Hematopoietic multipotent progenitor cell treated with erythropoietin and hydrocortisone succinate and interleukin-3 and kit ligand, for 4 days (in vitro differentiated cells): ENCODE measurements at places on chromosomes 7 and 10.
A peak's percentile ranks its signal among the peaks of the same experiment; 100 is the strongest.

DNA sequence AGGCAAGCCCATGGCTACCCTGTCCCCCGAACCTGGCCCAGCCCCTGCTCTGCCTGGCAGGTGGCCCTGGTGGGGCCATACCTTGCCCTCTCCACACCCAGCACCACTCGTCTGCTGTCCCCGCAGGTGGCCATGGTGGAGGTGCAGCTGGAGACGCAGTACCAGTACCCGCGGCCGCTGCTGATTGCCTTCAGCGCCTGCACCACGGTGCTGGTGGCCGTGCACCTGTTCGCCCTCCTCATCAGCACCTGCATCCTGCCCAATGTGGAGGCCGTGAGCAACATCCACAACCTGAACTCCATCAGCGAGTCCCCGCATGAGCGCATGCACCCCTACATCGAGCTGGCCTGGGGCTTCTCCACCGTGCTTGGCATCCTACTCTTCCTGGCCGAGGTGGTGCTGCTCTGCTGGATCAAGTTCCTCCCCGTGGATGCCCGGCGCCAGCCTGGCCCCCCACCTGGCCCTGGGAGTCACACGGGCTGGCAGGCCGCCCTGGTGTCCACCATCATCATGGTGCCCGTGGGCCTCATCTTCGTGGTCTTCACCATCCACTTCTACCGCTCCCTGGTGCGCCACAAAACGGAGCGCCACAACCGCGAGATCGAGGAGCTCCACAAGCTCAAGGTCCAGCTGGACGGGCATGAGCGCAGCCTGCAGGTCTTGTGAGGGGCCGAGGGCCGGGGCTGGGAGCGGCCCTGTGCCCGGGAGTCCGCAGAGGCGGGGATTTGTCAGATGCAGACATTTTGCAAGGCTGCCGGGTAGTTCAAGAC, 13.2 kb downstream of the ORAI2 start:
- DNase-seq, result no peak

DNA sequence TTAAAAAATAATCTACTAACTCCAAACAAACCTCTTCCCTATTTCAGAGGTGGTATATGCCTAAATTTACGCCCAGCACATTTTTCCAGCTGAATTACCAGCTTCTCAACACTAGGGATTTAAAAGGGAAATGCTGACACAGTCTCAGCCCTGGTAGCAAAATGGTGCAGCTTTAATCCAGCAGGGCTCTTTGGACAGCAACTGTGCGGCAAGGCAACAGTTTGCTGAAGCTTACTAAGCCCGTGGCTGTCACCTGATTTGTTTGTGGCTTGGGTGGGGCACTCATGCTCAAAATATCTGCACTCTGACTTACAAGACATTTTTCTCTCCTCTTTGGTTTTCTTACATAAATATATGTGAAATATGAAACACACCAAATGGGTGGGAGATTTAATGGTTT, 206.7 kb downstream of the POU6F2 start:
- DNase-seq, result peak; percentile 15

- peak; percentile 30 for DNase-seq
Measured at GRCh38 chr7:1844336-1844950, 174.4 kb downstream of the ELFN1 start.

- DNase-seq, result no peak
Measured at GRCh38 chr7:92156990-92157389, 22.0 kb downstream of the LRRD1 start.

GRCh38 chr7:43615558-43616145, 32.7 kb downstream of the STK17A start:
- DNase-seq, result no peak

DNA sequence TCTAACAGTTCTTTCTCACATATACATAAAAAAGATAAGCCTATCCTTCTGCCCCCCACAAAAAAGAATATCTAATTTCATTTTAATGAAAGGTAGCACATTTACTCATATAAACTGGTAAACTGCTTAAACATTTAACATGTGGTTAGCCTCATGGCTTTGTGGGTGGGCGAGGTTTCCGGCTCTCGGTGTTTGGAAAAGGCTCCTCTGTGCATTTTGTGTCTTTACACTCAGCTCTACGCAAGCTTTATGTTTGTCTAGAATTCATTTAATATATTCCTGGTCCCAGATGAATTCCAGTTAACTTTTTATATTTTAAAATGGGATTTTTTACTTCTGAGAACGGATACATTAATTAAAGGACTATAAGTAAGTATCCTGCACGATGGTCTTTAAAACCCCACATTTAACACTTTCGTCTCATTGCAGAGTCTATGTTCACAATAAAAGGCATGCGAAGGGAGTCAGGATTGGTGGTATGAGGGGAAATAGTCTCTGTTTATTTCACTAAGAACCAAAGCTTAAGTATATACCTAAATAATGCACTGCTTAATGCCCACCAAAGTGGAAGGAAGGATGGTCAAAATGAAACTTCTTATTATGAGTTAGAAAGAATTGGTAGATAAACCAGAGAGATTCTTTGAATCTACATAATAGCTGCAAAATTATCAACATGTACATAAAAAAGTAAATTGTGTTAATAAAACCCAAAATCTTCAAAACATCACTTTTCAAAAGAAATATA, 197.2 kb downstream of the CRPPA start:
- DNase-seq, result peak; percentile 15

GRCh38 chr10:119817991-119818888, 54.4 kb downstream of the MCMBP start:
- DNase-seq, result peak; percentile 65

DNA sequence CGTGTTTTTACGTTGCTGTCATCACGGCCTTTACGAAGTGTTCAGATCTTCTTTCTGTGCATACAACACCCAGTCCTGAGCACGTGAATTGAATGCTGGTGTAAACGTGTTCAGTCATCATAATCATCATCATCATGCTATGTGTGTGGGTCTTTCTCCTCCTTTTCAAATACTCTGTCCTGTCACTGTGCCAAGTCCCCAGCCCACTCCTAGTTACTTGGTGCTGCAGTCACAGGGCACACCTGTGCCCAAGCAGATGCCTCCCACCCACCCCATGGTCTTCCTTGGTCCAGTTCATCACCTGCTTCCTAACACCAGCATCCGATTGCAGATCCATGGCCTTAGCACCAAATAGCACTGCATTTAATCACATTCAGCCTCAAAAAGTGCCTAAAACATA, 78.6 kb upstream of the MGMT start:
- DNase-seq, result no peak

- no peak for DNase-seq
Measured at GRCh38 chr10:102612964-102613275, 31.4 kb upstream of the TRIM8 start.

- no peak for DNase-seq
Measured at GRCh38 chr7:96636979-96637378, 72.7 kb downstream of the SEM1 start.

DNA sequence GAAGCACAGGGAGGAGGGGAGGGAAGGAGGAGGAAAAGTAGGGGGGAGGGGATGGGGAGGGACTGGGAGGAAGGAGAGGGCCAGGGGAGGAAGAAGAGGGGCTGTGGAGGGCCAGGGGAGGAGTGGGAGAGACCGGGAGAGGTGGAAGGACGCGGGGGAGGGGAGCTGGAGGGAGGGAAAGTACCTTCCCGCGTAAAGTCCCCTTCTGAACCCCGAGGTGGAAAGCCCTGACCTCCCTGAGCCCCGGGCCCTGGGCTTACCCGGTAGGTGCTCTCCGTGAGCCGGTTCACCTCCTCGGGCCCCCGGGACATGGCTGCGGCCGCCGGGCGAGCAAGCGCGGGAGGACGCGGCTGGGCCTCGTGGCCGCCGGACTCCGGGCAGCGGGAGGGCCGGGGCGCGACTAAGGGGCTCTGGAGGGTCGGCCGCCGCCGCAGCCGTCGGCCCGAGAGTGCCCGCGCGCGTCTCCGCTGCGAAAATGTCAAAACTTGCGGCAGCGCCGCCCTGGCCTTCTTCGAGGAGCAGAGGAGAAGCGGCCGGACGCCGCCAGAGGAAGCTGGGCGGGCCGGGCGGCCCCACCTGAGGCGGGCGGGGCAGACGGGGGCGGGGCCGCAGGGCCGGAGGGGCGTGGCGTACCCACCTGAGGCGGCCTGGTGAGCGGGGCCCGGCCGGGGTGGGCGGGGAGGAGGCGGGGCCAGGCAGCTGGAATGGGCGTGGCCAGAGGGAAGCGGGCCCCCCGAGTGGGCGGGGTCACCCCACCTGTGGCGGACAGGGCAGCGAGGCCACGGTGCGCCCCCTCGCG, at the start of gene BAIAP2L1:
Gene BAIAP2L1, minus strand, starts transcription at position 549 of the 799 bp plus-strand sequence. Its CDS starts 238 bp downstream, at position 311.
- peak; percentile 78 for DNase-seq

GRCh38 chr7:110204527-110204926, 886.4 kb upstream of the LRRN3 start:
- DNase-seq, result no peak

DNA sequence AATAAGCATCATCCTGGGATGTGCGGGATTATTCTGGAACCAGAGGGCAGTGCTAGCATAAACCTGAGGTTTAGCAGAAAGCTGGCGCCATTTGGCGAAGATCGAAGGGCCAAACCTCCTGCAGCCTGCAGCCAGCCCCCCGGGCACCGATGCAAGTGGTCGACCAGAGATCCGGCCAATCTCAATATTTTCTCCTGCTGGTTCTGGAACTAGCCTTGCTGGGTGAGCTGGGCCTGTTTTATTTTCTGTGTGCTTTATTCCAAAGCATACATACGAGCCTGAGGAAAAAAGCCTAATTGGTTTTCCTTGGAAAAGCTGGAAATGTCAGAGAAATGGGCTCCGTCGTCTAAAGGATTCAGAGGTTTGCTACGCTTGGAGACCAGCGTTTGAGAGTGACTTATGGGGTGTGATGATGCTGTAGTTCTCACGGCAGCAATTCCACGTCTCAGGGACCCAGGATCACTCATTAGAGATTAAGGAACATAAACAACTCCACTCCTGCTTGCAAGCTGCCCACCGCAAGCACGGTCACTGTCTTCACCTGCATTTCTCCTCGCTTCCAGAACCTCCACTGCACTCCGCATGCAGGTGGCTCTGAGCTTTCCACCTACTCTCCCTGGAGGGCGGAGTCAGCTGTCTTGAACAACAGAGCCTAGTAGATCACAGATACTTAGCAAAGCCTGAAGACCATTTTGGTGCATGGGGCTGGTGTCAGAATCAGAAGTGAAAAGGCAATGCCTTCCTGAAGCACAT, 60.2 kb downstream of the PRKAG2 start:
- DNase-seq, result no peak

GRCh38 chr7:140059273-140060242, 3.2 kb downstream of the PARP12 start:
- peak; percentile 98 for DNase-seq

DNA sequence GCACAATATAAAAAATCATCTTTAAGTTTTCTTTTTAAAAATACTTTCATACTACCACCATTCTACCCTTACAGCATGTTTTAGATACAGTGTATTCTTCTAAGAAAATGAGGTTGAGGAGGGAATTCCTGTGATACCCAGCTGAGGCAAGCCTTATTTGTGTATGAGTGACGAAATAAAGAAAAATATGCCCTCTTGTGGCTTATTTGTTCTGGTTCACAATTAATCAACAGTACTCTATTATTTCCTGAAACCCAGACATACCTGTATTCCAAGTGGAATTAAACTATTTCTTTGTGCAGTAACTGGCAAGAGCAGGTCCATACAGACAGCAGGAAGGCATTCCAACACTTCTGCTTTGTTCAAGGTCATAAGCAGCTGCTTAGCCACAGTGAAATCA, 4.5 kb upstream of the SEMA3D start:
- DNase-seq, result peak; percentile 37

- DNase-seq, result no peak
Measured at GRCh38 chr7:3279147-3279818, 21.8 kb upstream of the SDK1 start.
